ENCODE measurements at places on chromosomes 1 and 21.

GRCh38 chr1:182207300-182207699, 145.8 kb upstream of the ZNF648 start:
- no peak for DNase-seq

DNA sequence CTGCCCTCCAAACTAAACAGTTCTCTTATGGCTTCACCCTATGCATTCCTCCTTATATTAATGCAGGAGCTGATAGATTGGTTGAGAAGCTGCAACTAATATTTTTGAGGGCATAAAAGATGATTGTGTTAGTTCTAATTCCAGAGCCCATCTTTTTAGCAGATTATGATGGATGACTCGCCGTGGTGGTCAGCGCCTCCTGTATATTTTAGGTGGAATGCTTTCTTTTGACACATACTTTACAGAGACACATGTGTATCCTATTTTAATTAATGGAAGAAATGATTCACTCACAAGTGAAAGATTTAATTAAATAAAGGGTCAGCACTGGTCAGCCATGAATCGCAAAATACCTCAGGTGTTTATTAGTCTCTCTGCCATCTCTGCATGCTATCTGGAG, 120.7 kb downstream of the TM2D1 start:
- no peak for DNase-seq

GRCh38 chr1:145927916-145928643, 796 bp upstream of the RBM8A start:
- no peak for DNase-seq

- no peak for DNase-seq
Observed at GRCh38 chr1:81594206-81594605, 206.5 kb upstream of the ADGRL2 start.

- DNase-seq: no peak
Observed at GRCh38 chr1:33000427-33001026, 35.9 kb upstream of the RNF19B start.

GRCh38 chr1:3656450-3657095, 4.3 kb downstream of the TP73 start:
- DNase-seq: no peak

DNA sequence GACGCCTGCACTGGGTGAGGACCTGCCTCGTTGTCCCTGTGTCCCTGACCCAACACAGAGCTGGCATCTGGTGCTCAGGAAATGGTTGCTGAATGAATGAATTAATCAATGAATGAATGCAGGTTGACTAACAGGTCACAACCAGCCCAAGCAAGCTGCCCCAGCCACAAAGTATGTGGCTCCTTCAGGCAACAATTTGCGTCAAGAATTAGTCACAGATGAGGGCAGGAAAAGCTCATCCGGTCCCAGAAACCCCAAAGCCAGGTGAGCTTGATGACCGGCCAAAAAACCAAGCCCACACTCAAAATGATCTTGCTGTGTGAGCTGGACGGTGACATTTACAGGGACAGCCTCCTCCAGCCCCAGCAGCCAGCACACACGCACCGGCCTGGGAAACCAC, 40.6 kb upstream of the GPR153 start:
- DNase-seq: no peak

DNA sequence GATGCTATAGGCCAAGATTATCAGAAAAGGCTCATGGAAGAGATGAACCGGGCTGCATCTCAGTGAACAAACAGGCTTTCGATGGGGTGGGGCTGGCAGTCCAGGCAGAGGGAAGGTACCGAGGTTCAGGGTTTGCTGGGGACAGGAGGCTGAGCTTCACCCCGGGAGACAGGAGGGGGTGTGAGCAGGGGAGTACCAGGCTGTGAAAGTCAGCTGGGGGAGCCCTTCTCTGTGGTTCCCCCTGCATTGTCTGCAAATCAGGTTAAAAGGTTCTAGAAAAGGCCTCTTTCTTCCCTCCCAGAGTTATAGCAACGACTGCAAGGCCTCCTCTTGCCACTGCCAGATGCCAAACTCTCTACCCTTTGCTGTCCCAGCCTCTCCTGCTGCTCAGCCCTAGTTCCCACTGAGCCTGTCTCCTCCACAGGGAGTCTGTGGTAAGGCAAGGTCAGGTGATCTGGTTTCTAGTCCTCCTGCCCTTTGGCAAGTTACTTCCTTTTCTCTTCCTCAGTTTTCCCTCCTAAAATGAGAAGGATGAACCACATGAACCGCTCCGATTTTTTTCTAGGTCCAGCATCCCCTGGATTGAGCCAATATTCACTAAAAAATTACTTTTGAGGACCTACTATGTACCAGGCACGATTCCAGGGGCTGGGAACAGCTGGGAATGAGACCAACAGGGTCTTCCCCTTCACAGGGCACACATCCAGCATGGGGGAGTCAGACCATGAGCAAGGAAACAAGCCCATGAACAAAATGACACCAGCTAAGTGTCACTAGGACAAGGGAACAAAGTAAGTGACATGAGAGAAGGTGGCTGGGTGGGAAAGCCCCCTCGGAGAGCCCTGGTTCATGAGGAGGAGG, 7.2 kb downstream of the LAD1 start:
- DNase-seq: no peak

DNA sequence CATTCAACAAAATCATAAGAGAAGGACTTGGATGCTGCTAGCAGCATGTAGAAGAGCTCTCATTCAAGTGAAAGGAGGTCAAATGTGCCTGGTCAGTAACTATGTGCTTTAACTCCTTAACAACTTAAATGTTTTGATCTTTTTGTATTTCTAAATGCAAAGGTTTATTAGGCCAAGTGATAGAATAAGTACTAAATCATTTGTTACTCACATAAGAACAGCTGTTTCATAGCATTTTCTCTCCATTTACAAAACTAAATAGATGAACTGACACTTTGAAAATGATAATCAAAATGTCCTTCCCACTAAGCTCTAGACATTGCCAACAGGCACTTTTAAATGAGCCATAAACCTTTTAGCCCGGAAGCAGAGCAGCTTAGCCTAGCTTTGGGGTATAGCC, 254.3 kb upstream of the PRMT6 start:
- no peak for DNase-seq

GRCh38 chr1:215082532-215083382, at the start of gene KCNK2:
TSS of gene KCNK2 (plus strand) at chr1:215082737. CDS start at chr1:215083386, 649 bp downstream.
- no peak for DNase-seq

GRCh38 chr1:31483012-31483946, 70.3 kb downstream of the SERINC2 start:
- DNase-seq: no peak

GRCh38 chr21:29888437-29888836, 51.4 kb downstream of the GRIK1 start:
- DNase-seq: no peak

- no peak for DNase-seq
Observed at GRCh38 chr1:180232521-180233043, 2.5 kb downstream of the LHX4 start.

- no peak for DNase-seq
Observed at GRCh38 chr1:20593756-20594155, 4.9 kb downstream of the CDA start.

DNA sequence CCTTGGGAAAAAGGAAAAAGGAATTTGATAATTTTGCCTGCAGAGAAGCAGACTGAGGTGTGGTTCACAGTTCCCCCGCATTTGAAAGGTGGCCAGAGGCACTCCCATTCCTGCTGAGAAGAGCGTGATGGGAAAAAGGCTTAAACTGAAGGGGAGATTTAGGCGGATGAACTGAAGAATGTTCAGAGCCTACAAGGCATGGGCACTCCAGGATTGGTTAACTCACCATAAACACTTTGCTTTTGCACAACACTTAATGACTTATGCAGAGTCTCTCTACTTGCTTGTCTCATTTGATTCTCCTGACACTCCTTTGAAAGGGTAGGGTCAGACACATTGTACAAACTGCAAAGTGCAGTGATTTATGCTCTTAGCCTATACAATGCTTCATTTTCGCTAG, 119.6 kb upstream of the RUNX1 start:
- DNase-seq: no peak
